ENCODE measurements at places on chromosomes 6 and 20.

- DNase-seq, result peak; percentile 24
Observed at GRCh38 chr20:561437-562231, 18.0 kb upstream of the CSNK2A1 start.

GRCh38 chr6:81562169-81562568 is 190.3 kb downstream of the TENT5A start:
- DNase-seq, result no peak

- DNase-seq, result no peak
Observed at GRCh38 chr6:122962000-122962624, 33.9 kb upstream of the CLVS2 start.

DNA sequence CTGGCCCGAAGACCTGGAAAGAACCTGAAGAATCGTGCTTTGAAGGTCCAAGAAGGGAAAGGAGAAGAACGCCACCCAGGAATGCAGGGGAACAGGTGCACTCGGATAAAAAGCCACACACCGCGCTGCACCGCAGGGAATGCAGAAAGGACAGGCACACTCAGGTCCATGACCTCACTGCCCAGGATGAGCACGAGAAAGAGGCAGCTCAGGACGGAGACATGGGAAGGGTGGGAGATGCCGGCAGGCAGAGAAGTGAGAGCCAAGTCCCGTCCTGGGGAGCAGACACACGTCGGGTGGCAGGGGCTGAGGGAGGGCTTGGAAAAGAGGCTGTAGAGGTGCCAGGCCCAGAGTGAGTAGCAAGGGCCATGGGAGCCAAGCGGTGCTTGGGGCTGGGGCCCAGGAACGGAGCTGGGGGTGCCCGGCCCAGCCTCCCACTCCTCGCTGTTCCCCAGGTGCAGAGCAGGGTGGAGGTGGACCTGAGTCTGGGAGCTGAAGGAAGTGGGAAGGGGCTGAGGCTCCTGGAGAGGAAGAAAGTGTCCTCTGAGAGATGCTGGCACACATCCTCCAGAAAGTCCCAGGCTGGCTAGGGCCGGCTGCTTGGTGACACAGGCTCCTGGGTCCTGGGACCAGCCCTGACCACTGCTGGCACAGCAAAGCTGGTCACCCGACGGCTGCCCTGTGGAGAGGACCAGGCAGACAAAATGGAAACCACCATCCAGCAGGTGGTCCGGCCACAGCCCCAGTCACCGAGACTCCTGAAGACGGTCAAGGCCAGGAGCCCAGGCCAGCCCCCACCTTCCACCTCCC is 91.3 kb downstream of the PSMB1 start:
- DNase-seq, result no peak

GRCh38 chr6:122833021-122833491 is 44.0 kb downstream of the SMPDL3A start:
- DNase-seq, result no peak

DNA sequence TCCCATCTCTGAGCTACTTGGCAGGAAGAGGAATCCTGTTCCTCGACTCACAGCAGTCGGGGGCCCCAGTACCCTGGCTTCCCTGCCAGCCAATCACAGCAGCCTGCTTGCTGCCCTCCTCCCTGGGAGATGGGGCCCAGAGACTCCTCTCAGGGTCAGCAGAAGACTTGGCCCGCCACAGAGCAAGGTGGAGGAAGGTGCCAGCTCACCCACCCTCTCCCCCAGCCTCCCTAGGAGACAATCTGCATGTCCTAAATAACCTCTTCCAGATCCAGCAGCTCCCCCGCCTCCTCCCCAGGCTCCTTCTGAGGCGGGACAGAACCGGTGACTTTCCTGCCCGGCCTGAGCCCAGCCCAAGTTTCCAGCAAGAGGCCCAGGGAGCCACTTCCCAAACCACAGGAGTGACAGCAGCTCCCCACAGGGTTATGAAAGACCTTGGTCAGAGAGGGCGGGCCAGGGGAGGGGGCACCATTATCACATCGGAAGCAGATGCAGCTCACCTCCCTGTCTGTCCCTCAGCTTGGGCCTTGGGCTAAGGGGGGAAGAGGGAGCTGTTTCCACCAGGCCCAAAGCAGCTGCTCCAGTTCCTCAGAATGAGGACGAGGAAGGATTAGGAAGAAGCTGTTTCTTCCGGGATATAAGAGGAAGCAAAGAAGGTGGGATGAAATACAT is 2.3 kb downstream of the CCND3 start:
- DNase-seq, result no peak

GRCh38 chr6:97292671-97293070 is 9.7 kb upstream of the MMS22L start:
- DNase-seq, result no peak

GRCh38 chr6:31663961-31664789 is 622 bp downstream of the GPANK1 start:
- no peak for DNase-seq

GRCh38 chr6:47714802-47715201 is 16.4 kb downstream of the ADGRF4 start:
- no peak for DNase-seq

GRCh38 chr20:1509237-1509636 is 18.0 kb upstream of the SIRPB2 start:
- DNase-seq, result no peak

GRCh38 chr6:111764238-111765175 is 108.7 kb downstream of the FYN start:
- DNase-seq, result no peak

DNA sequence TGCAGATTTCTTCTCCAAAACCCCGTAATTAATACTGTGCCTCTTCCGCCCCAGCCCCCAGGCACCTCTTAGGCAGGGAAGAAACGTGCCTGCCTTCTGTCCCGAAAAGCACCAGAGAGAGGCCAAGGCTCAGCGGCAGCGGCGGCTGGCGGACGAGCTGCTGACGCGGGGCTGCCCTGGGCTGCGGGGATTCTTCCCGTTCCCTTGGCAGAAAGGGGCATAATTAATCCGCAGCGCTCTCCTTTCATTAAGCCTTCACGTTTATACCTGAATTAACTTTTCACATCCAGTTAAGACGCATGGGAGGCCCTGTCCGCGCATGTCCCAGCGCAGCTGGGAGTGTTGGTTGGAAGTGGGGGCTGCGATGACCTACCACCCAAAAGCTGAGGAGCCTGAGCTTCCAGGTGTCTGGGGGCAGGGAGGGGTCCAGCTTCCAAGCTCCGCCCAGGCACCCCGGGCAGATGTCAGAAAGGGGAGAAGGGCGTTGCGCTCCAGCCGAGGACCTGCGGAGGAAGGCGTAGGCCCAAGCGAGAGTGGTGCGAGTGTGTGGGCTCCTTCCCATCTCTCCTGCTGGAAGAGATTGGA is 167.4 kb upstream of the LRFN2 start:
- DNase-seq, result no peak

- DNase-seq, result no peak
Observed at GRCh38 chr20:49323622-49324238, 45.9 kb upstream of the ZNFX1 start.

DNA sequence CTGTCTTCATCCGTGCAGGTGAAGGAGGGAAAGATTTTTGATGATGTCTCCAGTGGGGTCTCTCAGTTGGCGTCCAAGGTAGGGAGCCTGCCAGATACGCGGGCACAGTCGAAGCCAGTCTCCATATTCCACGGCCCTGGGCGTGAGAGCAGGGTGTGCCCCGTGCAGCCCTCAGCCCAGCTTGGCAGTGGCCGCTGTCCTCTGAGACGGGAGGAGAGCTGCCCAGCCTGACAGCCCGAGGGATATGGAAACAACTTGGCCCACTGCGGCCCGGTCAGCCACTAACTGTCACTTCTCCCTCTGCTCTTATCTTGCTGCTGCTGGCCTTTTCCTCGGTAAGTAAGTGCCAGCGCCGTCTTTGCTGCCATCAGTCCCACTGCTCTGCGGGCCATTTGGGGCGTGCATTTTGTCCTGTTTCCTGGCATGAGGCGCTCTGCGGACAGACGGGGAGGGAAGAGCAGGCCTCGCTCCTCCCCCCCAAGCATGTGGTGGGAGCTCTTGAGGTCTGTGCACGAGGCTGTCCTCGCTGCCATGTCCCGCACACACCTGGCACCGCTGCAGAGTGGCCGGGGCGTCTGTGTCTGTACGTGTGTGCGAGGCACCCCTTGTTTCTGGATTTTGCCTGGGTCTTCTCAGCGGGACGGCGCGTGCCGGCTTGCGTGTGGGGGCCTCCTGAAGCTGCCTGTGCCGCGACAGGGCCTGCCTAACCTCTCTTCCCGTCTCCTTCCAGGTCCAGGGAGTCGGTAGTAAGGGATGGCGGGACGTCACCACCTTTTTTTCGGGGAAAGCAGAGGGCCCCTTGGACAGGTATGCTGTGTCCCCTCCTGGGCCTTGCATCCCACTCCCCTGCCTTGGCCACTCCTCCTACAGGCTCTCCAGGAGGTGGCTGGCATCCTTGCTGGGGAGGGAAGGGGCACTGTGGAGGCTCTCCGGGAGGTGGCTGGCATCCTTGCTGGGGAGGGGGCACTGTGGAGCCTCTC is 7.1 kb upstream of the COL20A1 start:
- no peak for DNase-seq

DNA sequence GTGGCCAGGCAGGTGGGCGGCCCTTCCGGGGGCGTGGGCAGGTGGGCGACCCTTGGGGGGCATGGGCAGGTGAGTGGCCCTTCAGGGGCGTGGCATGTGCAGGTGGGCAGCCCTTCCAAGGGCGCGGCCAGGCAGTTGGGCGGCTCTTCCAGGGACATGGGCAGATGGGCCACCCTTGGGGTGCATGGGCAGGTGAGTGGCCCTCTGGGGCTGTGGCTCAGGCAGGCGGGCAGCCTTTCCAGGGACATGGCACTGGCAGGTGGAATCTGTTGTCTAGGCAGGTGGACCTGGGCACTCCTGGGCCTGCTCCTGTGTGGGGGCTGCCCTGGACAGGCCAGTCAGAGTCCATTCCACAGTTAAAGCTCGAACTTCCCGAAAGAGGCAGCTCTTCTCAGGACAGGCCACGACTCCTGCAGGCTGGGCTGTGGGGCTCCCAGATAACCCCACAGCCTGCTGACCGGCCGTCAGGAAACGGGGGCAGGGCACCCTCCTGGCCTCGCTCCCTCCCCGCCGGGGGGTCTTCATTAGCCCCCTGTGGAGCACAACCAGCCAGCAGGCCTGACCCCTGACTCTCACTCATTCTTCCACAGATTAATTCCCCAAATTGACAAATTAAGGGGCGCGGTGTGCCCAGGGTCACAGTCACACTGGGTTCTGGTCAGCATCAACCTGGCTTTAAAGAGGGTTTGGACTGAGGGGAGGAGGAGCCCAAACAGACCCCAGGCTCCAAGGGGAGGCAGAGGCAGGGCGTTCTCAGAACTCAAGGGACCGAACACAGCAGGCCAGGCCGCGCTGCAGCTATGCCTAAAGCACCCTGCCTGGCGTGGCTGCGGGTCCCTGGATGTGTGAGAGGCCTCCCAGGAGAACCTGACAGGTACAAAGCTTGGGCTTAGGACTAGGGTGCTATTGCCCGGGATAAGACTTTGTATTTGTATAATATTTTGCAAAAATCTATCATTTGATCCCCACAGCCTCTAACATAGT is 130.0 kb downstream of the DLL1 start:
- DNase-seq, result no peak

GRCh38 chr6:140490081-140490480 is 1115.6 kb upstream of the CITED2 start:
- no peak for DNase-seq

- no peak for DNase-seq
Observed at GRCh38 chr6:112659912-112660311, 312.8 kb downstream of the RFPL4B start.

DNA sequence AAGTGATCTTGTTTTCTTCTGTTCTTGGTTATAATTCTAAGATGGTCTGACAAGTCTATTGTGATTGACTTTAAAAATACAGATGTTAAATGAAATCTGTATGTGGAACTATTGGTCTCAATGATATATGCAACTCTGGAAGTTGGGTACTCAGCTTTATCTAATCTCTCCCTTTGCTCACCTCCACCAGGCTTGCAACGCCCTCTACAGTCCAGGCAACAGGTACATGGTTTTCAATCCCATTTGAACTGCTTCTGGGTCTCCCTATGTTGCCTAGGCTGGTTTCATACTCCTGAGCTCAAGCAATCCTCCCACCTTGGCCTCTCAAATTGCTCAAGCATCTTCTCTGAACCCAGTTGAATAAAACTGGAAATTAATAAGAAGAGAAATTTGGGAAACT is 25.6 kb upstream of the HLA-DQB1 start:
- peak; percentile 18 for DNase-seq

DNA sequence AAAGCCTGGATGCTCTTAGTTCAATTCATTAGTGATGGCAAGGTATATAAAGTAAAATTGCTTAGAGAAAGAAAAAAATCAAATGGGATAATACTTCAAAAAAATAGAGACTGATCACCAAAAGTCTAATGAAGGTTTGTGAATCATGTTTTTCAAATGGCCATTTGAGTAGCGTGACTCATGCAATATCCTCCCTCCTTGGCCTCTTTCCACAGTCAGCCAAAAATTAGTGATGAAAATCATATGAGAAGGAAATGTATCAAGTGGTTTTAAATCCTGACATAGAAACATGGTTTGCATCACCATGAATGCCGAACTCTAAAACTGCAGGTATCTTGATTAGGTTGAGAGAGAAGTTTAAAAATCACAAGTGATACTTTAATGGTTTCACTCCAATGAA is 1.2 kb upstream of the COL19A1 start:
- no peak for DNase-seq

- no peak for DNase-seq
Observed at GRCh38 chr6:21565431-21565830, 28.1 kb upstream of the SOX4 start.

- DNase-seq, result no peak
Observed at GRCh38 chr20:61525781-61526431, 273.8 kb downstream of the CDH4 start.

- DNase-seq, result no peak
Observed at GRCh38 chr20:2922957-2923356, 49.7 kb downstream of the PTPRA start.

DNA sequence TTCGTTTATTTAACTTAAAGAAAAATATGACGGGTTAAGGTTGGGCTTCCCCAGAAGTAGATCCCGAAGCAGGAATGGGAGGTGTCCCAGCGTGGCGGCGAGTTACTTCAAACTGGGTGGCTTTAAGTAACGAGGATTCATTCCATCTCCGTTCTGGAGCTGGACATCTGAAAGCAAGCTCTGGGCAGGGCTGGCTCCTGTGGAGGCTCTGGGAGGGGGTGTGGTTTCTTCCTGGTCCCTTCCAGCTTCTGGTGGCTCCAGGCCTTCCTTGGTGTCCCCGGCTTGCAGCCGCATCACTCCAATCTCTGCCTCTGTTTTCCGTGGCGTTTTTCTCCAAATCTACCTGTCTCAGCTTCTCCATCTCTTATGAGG is 47.3 kb upstream of the BHLHE23 start:
- no peak for DNase-seq

- no peak for DNase-seq
Observed at GRCh38 chr20:49457444-49457843, 25.0 kb downstream of the KCNB1 start.

DNA sequence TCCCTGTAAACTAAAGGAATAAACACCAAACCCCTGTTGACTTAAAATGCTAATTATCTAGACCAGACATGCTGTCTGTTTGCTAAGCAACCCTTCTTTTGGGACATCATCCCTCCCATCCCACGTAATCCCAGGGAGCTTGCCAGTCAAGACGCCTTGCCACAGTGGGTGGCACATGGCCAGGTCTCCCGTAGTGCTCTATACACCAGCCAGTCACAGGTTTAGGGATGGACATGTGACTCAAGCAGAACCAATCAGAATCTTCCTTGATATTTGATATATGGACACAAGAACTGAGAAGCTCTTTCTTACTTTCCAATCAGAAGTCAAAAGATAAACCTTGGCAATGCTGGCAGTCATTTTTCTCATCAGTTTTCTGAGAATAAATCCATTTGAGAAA is 60.0 kb downstream of the CNKSR3 start:
- no peak for DNase-seq

GRCh38 chr6:36642913-36643817 is 35.3 kb upstream of the CDKN1A start:
- DNase-seq, result no peak
